Aorta (tissue), 5 donors: ENCODE measurements at places on chromosomes 4 and X. TPM values are rescaled to one million over a fixed set of nuclear protein-coding genes. Genes with fewer than 3 reads are reported as not detected.
A peak's percentile ranks its signal among the peaks of the same experiment; 100 is the strongest.

DNA sequence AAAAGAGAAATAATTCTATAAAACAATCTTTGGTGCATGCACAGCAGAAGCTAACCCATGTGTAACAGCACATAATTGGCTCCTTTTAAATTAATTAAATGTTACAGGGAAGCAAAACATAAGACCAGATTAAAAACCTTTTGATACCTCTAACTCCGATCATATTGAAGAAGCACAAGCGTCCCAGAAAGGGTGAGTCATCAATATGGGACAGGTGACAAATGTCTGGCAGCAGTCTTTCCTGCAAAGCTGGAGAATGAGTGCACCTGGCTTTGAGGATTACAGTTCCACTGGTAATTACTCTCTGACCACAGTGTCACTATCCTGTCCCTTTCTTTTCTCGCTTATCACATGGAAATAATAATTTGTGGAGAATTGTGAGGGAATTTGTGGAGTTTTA, 94.6 kb downstream of the FAM9B start:
- H3K27ac ChIP-seq = no peak overlapping the region
- H3K27me3 ChIP-seq = no peaks in the 10 kb centered on the region
- no peak for DNase-seq
- H3K36me3 ChIP-seq = no peaks in the 10 kb centered on the region

- no peak for DNase-seq
- no peak overlapping the region for H3K27ac ChIP-seq
- no peaks in the 10 kb centered on the region for H3K27me3 ChIP-seq
- H3K36me3 ChIP-seq = no peaks in the 10 kb centered on the region
- peaks cover 3% of the 10 kb centered on the region for H3K4me1 ChIP-seq
Observed at GRCh38 chr4:26060286-26060685, 146.3 kb downstream of the SMIM20 start.

- peak; percentile 40 for DNase-seq
- no peaks in the 10 kb centered on the region for H3K4me1 ChIP-seq
- H3K4me3 ChIP-seq = peak within 1 kb of the TSS; percentile 56
- H3K27ac ChIP-seq = no peak within 1 kb of the TSS
- no peaks in the 10 kb centered on the region for H3K36me3 ChIP-seq
Observed at GRCh38 chr4:54657551-54658251, at the start of gene KIT. Gene KIT (plus strand): TSS chr4:54657957. CDS start chr4:54658015, 58 bp downstream.

GRCh38 chr4:22764183-22764582, 71.4 kb downstream of the GBA3 start:
- no peaks in the 10 kb centered on the region for H3K4me1 ChIP-seq
- H3K27me3 ChIP-seq = no peaks in the 10 kb centered on the region
- DNase-seq = no peak
- no peaks in the 10 kb centered on the region for H3K36me3 ChIP-seq
- no peak overlapping the region for H3K4me3 ChIP-seq
- H3K27ac ChIP-seq = no peak overlapping the region

GRCh38 chr4:160353548-160353947, 1250.7 kb downstream of the RAPGEF2 start:
- no peak for DNase-seq
- H3K27me3 ChIP-seq = no peaks in the 10 kb centered on the region
- no peaks in the 10 kb centered on the region for H3K36me3 ChIP-seq
- H3K4me1 ChIP-seq = no peaks in the 10 kb centered on the region
- H3K4me3 ChIP-seq = no peak overlapping the region
- H3K27ac ChIP-seq = no peak overlapping the region

- H3K36me3 ChIP-seq = no peaks in the 10 kb centered on the region
- no peaks in the 10 kb centered on the region for H3K27me3 ChIP-seq
Observed at GRCh38 chr4:61152433-61152832, 47.7 kb upstream of the ADGRL3 start.

Gene TLR8
- total RNA-seq = 3.3 TPM
